HAP-1 (cell line): ENCODE measurements at places on chromosomes 5 and 9.

GRCh38 chr5:72433522-72433921 is 73.7 kb downstream of the ZNF366 start:
- DNase-seq: no peak

DNA sequence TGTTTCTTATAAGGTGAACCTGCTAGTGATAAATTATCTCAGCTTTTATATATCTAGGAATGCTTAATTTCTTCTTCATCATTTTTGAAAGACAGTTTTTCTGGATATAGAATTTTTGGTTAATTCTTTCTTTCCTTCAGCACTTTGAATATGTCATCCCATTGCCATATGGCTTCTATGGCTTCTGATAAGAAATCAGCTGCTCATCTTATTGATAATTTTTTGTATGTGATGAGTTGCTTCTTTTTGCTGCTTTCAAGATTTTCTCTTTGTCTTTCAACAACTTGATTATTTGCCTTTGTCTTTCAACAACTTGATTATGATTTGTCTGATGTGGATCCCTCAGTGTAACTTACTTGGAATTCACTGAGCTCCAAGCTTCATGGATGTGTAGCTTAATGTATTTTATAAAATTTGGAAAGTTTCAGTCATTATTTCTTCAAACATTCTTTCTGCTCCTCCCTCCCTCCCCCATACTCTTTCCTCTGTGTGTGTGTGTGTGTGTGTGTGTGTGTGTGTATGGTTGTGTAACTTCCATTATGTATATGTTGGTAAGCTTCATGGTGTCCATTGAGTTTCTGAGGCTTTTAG is 243.9 kb downstream of the TLE1 start:
- DNase-seq: no peak

GRCh38 chr9:104009826-104010225 is 84.3 kb upstream of the SMC2 start:
- DNase-seq: no peak

DNA sequence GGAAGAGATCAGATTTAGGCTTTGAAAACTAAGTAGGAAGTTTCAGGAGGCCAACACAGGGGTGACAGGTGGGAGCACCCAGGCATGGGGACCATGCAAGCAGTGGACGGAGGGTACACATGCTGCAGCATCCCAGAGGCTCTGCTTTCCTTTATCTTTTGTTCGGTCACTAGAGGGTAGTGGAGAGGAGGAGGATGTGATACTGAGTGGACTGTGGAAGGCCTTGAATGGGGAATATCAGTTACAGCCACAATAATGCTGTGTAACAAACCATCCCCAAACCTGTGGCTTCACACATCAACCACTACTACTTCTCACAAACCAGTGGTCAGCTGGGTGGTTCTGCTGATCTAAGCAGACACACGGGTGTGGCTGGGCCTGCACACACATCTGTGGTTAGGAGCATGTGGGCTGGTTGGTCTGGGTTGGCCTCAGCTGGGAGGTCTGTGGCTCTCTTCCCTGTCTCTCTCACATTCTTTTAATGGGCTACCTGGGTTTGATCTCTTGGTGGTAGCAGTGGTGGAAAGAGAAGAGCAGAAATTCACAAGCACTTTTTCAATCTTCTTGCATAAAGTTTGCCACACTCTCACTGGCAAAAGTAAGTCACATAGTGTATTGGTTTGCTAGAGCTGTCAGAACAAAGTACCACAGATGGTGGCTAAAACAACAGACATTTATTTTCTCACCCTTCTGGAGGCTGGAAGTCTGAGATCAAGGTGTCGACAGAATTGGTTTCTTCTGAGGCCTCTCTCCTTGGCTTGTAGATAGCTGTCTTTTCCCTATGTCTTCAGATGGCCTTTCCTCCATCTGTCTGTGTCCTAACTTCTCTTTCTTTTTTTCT is 238.7 kb downstream of the AGTPBP1 start:
- no peak for DNase-seq

DNA sequence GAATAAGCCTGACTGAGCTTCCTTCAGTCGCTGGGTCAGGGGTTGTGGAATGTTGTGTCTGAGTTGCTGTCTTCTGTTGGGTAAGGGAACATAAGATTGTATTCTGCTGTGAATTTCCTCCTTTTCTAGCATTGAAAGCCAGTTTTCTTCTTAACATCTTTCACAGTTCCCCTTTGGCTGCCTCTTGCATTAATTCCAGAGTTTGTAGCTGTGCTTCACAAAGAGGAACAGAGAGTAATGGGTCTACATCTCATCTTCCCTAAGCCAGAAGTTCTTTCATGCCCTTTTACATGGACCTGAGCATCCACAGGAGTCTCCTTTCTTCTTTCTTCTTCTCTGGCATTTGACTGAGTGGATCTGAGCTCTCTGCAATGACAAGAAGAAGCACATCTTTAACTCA is 686.8 kb downstream of the KCTD16 start:
- no peak for DNase-seq
